Activated CD4-positive, alpha-beta T cell treated with anti-CD3 and anti-CD28 coated beads, Interleukin-2, amount 10 ng/mL, durations not matched to agents 7 days and 5 days (primary cell): ENCODE measurements at places on chromosomes 12 and 14. TPM values are rescaled to one million over a fixed set of nuclear protein-coding genes. Genes with fewer than 3 reads are reported as not detected.

DNA sequence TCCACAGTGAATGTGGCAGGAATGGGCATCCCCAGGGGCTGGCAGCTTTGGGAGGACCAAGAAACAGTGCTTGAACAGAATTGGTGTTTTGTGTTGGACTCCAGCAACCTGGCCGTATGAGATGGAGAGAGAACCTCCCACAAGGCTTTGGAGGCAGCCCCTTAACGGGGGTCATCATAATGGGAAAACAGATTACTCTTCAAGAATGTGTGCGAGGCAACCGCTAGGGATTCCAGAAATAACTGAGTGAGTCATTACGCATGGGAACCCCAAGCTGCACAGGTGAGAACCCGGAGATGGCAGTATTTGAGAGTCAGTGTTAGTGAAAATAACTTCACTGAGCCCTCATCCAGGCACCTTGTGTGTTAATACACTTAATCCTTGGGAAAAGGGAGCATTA, 567.8 kb upstream of the TBX3 start:
- DNase-seq: no peak

PSMA3 gene
- total RNA-seq: 245 TPM

DNA sequence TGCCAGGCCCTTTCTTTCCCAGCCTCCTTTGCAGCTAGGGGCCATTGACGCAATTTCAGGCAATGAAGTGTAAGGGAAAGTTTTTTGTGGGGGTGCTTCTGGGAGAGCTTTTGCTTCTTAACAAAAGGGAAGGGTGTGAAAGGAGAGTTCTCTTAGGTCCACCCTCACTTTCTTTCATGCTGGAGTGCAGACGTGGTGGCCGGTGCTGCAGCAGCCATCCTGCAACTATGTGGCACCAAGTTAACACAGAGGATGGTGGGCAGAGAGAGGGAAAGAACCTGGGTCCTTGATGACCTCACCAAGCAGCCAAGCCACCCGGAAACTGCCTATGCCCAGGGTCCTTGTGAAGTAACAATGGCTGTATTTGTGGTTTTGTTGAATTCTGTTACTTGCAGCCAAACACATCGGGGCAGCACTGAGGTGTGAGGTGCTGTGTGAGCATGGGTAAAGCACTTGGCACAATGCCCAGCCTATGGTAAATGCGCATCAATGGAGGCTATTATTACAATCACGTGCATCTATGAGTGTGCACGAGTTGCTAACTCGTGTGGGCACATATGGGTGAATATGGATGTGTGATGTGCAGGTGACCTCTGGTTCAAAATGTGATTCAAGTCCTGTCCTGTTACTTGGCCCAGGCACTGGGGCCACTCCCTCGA, 122.6 kb downstream of the CALM1 start:
- DNase-seq: no peak

RD3L gene
- not detected for total RNA-seq

- no peak for DNase-seq
These were observed 4.9 kb upstream of the VASH1 start for GRCh38 chr14:76756371-76756750.

DNA sequence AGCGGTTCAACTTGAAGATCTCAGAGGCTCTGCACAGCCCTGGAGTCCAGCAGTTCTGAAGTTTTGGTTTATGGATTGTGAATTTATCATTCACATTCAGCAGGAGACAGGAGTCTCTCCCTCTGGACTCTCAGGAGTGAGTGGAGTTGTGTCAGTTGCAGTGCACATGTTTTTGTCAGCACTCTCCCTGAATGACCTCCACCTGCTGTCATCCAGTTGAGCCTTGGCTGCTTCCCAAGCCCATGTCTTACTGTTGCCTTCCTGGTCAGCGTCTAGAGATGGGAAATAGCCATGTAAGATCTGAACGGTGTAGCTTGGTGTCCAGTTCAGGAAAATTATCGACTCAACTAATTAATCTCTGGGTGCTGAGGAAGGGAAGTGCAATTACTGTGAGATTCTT, 133.2 kb downstream of the PRKCH start:
- DNase-seq: no peak

- DNase-seq: no peak
These were observed 62.5 kb downstream of the CCDC88C start for GRCh38 chr14:91354979-91355685.

DNA sequence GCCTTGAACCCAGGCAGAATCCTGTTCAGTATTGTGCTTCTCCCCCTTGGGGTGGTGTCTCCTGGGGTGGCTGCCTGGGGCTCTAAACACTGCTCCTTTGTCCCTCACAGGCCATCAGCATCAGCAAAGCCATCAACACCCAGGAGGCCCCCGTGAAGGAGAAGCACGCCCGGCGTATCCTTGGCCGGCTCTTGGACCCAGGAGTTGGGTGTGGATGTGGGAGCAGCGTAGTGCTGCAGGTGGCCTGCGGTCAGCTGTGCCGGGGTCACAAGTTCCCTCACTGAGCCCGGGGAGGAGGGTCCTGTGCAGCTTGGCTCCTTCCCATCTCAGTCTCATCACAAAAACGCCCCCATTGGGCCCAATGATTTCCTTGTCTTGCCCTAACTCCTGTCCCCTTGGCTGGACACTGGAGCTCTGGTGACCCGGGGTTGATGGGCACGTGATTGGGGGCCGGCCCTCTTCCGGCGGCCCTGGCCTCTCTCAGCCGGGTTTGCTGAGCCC, 12.7 kb downstream of the HIP1R start:
- no peak for DNase-seq

ZC2HC1C gene
- 3.3 TPM for total RNA-seq

GRCh38 chr14:55553791-55554190, 26.2 kb upstream of the KTN1 start:
- DNase-seq: no peak

DNA sequence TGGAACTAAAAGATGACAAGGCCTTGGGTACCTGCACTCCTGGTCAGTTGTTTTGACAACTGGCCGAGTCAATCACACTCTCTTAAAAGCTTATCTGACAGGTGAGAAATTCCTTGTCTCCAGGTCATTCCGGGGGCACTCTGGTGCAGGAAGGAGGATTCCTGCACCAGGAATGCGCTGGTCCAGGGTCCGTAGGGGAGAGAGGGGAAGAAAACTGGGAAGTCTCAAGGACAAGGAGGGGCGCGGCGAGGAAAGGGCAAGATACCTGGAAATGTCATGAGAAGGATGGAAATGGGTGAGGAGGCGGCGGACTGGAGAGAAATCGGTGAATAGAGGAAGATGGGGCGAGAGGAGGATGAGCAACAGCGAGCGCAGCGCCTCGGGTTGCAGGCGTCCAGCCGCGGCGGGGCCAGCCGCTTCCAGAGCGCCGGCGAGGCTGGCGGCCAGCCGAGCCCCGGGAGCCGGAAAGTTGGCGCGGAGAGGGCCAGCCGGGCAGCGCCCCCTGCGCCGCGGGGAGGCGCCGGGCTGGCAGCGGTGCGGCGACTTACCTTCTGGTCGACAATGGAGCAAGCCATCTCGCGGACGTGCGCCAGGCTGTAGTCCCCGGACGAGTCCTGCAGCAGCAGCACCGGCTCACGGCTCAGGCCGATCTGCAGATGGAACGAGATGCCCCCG, 809 bp downstream of the PRKD1 start:
- no peak for DNase-seq

DNA sequence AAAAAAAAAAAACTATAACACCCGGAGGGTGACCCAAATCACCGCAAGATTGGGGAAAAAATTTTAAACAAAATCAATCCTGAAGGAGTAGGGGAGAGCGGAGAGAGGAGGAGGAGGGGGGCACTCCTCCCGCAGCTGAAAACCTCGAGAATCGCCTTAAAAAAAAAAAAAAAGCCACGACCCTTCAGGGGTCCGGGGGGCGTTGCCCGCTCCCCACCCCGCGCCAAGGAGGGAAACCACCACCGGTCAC, 254 bp downstream of the GTF2A1 start:
- no peak for DNase-seq

GLI1 gene
- total RNA-seq: 0.52 TPM

PCED1B gene
- total RNA-seq: 58.7 TPM

DNA sequence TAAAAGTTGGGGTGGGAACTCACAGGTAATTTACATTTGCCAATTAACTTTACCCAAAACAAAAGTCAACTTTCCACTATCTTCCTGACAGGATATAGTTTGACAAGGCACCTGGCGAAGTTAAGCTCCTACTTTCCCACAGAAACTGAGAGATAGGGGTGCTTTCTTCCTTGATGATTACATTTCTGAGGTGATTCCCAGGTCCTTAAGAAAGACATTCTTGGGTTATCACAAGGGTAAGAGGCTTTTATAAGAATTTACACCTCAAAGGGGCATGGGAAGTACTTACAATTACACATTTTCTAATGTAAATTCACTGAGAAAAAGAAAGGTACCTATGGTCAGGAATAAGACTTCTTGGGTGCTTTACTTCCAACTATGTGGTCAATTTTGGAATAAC, 660.9 kb upstream of the MGAT4C start:
- no peak for DNase-seq

GRCh38 chr12:41188058-41188840, at the start of gene PDZRN4:
Gene PDZRN4, plus strand, starts transcription at chr12:41188320.
- DNase-seq: no peak

GRCh38 chr12:62103748-62104147, 156.5 kb upstream of the USP15 start:
- no peak for DNase-seq

CLEC12A gene
- total RNA-seq: 0.83 TPM

TPPP2 gene
- not detected for total RNA-seq

POU6F1 gene
- 6.3 TPM for total RNA-seq

CHGA gene
- total RNA-seq: not detected

- DNase-seq: no peak
These were observed 30.8 kb upstream of the PPP2R5C start for GRCh38 chr14:101730626-101731186.

- DNase-seq: no peak
These were observed 7.6 kb downstream of the ADSS1 start for GRCh38 chr14:104731320-104732294.

DNA sequence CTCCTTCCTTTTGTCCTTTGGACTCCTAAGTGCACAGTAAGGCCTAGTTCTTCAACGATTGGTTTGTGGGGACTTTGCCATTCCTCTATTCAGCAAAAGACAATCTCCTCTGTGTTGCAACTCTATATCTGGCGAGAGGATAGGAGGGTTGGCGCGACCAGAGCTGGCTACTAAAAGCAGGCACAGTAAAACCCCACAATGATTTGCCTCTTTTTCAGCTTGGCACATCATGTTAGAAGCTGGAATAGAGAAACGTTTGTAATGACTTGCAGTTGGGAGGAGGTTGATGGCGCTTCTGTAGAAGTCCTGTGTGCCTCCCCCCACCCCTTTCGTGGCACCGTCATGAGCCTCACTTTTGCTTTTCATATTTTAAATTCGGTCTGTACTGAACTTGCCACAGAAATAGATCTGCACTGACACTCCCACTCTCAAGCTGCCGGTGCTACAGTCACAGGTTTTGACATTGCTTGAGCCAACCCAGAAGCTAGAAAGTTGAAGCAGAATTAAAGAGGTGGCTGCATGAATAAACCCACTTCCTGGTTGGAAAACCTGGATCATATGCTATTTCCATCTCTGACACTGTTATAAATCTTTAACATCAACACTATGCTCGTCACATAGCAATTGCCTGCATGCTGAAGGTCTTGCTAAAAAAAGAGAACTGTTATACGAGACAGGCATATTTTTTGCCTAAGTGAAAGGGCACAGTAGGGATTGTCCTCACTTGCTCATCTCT, 315.3 kb upstream of the PRICKLE1 start:
- DNase-seq: no peak
